ENCODE measurements at places on chromosomes 3 and 15.
A peak's percentile ranks its signal among the peaks of the same experiment; 100 is the strongest.

DNA sequence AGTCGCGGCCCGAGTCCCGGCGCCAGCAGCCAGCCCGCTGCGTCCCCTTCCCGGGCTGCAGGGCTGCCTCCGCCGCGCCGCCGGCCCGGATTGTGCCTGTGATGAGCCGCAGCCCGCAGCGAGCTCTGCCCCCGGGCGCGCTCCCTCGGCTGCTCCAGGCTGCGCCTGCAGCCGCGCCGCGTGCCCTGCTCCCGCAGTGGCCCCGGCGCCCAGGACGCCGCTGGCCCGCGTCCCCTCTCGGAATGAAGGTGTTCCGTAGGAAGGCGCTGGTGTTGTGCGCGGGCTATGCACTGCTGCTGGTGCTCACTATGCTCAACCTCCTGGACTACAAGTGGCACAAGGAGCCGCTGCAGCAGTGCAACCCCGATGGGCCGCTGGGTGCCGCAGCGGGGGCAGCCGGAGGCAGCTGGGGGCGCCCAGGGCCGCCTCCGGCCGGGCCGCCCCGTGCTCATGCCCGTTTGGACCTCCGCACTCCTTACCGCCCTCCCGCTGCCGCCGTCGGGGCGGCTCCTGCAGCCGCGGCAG lies 1.2 kb downstream of the CHST2 start:
- H3K27ac ChIP-seq: no peak overlapping the region
- H3K4me1 ChIP-seq: peaks cover 25% of the 10 kb centered on the region
- peaks cover 20% of the 10 kb centered on the region for H3K27me3 ChIP-seq
- H3K36me3 ChIP-seq: no peaks in the 10 kb centered on the region
- peak overlapping the region; percentile 74 for H3K4me3 ChIP-seq

DNA sequence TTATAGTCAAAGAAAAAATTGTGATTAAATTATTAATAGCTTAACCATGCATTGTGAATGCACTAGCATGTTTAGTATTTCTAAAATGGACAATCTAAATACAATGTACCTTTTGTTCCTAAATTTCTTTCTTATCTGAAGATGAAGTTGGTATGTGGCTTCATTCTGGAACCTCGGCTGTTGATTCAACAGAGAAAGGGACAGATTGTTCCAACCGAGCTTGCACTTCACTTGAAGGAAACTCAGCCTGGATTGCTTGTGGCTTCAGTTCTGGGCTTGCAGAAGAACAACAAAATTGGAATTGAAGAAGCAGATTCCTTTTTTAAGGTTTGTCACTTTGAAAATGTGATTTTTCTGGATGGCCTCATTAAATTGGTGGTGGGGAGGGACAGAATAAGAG lies 32.6 kb downstream of the HPS3 start:
- no peak for DNase-seq
- peaks cover 100% of the 10 kb centered on the region for H3K36me3 ChIP-seq
- H3K27ac ChIP-seq: no peak overlapping the region
- no peaks in the 10 kb centered on the region for H3K4me1 ChIP-seq
- no peak overlapping the region for H3K4me3 ChIP-seq
- no peaks in the 10 kb centered on the region for H3K27me3 ChIP-seq

DNA sequence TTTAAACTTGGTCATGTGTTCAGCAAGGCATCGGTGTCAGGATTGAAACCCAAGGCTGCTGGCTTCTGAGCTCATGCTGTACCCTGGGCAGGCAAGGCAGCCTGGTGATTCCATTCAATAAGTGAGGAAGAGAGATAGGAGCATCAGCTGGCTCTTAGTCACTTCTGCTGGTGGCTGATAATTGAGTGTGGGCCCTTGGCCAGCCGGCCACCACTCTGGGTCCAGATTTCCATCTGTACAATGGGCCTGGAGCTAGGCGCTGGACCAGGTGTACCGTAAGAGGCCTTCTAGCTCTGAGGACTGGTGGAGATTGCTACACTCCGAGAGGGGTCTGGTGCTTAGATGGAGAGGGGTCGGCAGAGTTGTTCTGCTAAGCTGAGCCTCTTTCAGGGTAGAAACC lies 4.3 kb downstream of the CD276 start:
- peaks cover 66% of the 10 kb centered on the region for H3K4me1 ChIP-seq
- DNase-seq: no peak
- no peaks in the 10 kb centered on the region for H3K27me3 ChIP-seq

DNA sequence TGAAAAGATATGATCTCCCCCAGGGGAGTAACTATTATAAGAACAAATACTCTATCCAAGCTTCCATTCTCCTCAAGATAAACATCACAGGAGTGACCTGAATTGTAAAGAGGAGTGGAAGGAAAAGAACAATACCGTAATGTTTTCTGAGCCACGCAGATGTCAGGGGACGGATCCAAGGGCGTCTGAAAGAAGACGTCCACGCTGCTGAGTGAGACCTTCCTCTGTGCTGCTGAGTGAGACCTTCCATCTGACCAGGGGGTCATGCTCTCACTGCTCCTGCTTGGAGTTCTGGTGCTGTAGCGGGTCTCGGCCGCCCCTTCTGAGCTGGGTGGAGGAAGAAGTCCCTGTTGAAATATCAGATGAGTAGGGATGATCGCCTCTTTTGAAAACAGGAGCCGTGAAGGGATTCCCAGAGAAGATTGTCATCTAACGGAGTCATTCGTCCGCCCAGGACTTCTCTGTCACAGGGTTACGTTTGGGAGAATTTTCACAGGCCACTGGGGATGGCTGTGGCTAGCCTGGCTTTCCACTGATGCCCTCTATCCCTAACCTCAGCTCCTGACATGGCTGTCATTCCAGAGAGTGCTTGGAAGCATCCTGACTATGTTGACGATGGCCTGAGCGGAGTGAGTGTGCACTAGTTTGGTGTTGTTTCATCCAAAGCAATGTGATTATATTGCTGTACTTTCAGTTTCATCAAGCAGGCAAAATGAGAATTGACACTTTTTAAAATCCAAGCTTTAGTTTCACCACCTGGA lies 184.9 kb downstream of the APBA2 start:
- no peak overlapping the region for H3K4me3 ChIP-seq
- no peaks in the 10 kb centered on the region for H3K4me1 ChIP-seq
- H3K27me3 ChIP-seq: no peaks in the 10 kb centered on the region
- DNase-seq: no peak
- no peak overlapping the region for H3K27ac ChIP-seq

- no peak overlapping the region for H3K27ac ChIP-seq
- no peak overlapping the region for H3K4me3 ChIP-seq
Observed at GRCh38 chr3:51501833-51502561, 2.2 kb upstream of the DCAF1 start.

GRCh38 chr3:126482503-126483255 lies 7.0 kb upstream of the ZXDC start:
- no peak overlapping the region for H3K4me3 ChIP-seq

Data from heart right ventricle (tissue), 16 donors.